ENCODE measurements at places on chromosomes 4 and X.

- DNase-seq = no peak
Measured at GRCh38 chrX:132497432-132497831, 8.6 kb upstream of the MBNL3 start.

- no peak for DNase-seq
Measured at GRCh38 chr4:142954415-142954814, 108.3 kb upstream of the INPP4B start.

DNA sequence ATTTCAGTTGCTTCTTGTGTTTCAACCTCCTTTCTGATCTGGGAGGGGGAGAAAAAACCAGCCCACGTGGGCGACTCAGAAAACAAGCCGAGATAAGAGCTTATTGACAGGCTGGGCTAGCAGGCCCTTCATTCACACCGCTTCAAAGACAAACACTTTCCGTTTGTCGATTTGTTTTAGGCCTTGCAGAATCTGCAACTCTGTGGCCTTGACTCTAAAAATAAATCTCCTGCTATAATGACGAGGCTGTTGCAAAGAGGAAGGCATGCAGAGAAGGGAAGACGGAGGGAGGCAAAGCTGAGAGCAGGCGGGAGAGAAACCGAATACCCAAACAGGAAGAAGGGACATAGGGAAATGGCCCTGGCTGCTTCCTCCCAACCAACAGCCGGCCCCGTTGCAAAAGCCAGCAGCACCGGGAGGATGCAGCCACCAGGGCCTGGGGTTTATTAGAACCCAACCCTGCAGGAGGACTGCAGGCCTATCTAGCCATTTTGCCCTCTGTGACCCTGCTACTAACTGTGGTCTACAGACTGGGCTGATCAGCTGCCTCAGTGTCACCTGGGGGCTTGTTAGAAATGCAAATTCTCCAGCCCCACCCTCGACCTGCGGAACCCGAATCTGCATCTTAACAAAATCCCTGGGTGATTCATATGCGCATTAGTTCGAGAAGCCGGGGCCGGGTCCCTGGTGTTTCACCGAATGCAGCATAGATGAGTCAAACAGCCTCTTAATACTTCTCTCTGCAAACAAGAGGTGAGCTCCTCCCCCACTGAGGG is 325.5 kb downstream of the BCOR start:
- DNase-seq = peak; percentile 11

GRCh38 chrX:54386314-54386713 is 28.5 kb upstream of the WNK3 start:
- DNase-seq = no peak

DNA sequence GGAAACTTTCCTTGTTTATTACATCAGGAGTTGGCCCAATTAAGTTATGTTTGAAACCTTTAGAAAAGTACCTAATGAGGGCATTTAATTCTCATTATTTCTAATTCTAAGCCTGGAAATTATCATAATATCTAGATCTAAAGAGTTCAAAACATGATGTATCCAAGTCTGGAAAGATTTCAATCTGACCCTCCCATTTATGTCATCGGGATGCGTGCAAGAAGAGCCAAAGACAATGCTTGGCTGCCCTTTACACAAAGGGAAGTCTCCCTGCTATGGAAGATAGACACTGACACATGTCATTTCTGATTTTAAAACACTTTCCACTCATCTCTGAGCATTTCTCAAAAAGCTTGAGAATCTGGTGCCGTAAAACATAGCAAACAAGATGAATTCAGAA is 222.4 kb downstream of the ANTXR2 start:
- no peak for DNase-seq

DNA sequence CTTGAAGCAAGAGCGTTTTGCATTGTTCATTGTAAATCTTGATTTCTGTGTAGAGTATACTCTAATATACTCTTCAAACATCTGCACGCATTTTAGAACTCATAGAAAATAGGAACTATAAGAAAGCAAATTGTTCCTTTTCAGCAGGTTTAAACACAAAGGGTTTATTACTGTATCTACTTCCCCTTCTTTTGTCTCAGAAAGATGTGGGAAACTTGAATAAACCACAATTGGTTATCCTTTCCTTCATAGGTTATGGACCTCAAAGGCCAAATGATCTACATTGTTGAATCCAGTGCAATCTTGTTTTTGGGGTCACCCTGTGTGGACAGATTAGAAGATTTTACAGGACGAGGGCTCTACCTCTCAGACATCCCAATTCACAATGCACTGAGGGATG is 46.0 kb upstream of the GUCY1B1 start:
- no peak for DNase-seq

DNA sequence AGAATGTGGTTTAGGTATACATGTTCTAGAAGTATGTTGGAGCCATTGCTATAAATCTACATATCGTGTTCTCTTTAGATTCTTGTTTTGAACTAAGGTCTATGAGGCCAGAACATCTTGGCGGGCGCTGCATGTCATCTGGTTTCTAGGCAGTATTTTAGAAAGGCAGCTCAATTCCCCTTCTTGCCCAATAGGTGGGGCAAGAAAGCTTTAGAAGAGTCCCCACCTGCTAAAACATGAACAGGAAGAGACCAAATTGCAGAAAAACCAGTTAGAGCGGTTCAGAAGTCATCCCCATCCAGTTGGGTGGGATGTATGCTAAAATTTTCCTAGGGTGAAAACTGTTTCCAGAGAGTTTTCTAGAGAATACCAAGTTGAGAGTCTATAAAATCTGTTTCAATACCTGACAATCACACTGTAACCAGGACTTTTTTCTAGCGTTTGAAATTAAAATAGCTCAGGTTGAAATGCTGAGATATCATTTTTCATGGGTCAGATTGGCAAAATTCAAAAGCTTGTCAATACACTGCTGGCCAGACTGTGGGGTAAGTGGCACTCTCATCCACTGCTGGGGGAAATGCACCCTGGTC is 17.5 kb upstream of the SH3KBP1 start:
- peak; percentile 26 for DNase-seq

DNA sequence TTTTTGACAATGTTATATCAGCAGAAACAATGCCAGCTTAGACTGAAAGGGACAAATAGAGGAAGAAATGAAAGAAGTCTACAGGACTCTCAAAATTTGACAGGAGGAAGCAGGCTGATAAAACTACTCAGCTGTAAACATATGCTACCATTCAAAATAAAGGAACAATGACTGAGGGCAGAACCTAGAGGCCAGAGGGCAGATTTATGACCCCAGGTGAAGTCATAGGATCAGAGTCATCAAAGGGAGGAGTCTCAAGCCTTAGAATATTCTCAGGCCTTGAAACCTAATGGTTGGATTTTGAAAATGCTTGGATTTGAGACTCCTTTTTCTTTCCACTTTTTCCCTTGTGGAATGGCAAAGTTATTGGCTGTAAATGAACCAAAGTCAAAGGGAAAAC is 17.0 kb upstream of the SYTL5 start:
- no peak for DNase-seq

GRCh38 chrX:1537031-1537715 is at the start of gene P2RY8:
Gene P2RY8, minus strand, starts transcription at chrX:1537185. Its CDS starts 70,627 bp downstream, at chrX:1466558.
- peak; percentile 24 for DNase-seq

- DNase-seq = no peak
Measured at GRCh38 chr4:167713756-167714155, 378.6 kb upstream of the ANXA10 start.

DNA sequence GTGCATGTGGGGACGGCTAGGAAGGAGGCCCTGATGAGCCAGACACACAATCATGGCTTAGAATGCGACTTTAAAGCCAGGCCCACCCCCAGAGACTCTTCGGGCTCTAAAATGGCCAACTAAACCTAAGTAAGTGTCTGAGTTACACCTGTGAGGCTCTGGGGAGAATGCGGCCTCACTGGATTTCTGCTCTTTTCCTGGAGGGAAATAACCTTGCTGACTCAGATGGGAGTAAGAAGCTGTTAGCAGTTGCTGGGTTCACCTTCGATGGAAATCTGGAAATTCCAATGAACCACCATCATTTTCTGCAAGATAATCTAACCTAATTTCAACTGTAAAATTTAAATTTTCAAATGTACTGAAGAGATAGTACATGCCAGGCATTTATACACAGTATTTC is 97.6 kb upstream of the MAML3 start:
- DNase-seq = no peak

DNA sequence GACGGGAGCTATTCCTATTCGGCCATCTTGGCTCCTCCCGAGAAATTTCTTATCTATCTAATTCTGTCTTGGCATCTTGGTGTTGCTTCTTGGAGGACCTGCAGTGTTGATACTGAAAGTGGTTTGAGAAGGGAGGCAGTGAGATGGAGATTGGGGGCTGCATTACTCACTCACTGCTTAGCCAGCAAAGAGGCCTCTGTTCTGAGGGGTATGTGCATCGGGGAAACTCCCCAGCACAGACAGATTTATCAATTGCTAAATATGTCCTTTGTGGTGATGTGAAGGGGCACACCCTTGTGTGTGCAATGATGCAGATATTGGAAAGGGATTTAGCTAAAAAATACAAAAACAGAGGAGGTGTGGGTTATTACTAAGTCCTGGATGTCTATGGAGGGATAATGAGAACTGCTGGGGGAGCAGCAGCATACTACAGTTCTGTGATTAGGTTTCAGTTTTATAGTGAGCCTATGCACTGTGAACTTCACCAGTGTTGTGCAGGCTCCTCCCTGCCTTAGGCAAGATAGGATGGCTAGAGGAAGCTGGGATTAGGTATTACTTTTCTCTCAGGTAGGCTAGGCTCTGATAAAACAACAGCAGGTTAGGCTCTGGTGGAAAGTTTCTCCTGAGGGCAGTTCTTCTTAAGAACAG is 279.0 kb downstream of the HS3ST1 start:
- no peak for DNase-seq

- no peak for DNase-seq
Measured at GRCh38 chr4:5503336-5503936, 204.9 kb downstream of the EVC2 start.

Measured in T-helper 2 cell (primary cell).